Left lobe of liver (tissue), 2 donors: ENCODE measurements at places on chromosomes 5 and 9.

DNA sequence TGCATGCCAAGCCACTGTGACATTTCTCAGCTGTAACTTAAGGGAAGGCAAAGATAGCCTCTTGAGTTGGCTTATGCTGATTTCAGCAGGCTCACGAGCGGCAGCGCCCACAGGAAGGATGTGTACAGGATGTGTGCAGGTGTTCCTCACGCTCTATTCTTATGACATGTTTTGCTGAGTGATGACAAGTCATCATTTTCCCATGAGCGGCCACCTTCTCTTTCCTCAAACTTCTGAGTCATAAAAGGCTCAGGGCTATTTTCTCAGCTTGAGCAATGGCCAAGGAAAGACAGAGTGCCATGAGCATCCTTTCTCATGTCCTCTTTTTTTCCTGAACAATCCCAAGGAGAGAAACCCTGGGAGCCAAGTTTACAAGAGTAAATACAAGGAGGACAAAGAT, 365.9 kb downstream of the PLK2 start:
- DNase-seq: no peak

DNA sequence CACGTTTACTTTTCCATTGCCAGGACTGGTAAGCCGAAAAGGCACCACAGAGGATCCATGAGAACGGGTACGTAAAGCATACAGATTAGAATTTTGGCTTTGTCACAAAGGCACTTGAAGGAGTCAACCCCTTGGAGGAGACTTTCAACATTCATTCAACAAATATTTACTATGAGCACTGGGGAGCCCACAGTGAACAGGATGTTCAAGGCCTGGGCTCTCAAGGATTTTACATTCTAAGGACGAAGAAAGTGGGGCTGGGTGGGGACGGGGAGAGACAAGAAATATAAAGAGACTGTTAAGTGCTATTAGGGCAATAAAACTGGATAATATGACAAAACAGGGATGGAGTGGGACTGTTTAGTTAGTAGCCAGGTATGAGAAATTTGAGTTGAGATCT, 66.0 kb downstream of the KLF4 start:
- no peak for DNase-seq

DNA sequence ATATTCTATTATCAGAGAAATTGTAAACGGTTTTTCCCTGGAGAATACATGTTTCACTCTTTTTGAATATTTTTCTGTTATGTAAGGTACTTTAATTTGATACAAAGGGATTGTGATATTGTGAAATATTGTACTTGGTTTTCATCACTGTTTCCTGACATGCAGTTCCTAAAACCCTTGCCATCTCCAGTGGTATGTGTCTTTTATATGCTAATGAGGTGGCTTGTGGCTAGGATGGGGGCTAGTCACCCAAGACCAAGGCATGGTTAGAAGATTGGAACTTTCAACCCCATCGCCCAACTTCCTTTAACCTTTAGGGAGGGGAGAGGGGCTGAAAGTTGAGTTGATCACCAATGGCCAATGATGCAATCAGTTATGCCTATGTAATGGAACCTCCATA, 160.6 kb downstream of the TAF11L14 start:
- no peak for DNase-seq

DNA sequence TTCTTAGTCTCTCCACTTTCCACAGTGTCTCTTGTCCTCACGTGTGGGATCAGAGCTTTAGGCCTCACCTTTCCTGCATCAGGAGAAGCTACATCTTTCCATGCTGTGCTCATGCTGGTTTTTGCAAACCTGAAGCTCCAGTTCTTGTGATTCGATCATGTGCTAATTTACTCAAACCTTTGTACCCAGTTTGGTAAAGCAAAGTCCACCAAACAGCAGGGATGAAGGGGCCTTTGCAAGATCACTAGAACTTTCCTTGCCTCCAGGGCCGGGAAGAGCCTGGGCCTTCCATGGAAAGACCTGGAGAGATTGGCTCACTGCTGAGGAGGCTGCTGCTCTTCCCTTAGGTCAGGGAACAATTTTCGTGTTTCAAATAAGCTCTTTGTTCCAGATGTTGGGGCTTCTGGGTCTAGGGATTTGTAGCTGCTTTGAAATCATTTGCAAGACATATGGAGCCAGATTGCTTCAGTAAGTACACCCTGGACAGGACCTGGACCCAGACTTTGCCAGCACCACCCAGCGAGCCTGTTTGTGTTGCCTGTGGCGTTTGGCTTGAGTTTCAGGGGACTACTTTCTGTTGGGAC, 18.7 kb upstream of the SPATA31E1 start:
- DNase-seq: peak; percentile 27

DNA sequence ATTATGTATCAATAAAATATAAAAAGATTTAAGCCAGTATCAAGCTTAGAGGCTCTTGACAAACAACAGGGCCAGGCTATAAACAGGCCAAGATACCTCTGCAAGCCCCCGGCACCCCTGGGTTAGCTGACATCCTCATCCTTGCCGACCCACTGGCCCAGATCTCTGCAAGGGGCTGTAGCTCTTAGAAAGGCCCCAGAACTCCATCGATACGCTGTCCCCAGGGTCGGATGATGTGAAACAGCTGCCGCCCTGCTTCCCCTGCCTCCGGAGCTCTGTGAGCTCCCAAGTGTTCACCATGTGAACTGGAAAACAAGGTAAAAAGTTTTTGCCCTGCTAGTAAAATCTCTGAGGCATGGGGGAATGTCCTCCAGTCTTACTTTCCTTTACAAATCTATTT, 20.1 kb downstream of the SH3PXD2B start:
- DNase-seq: no peak

DNA sequence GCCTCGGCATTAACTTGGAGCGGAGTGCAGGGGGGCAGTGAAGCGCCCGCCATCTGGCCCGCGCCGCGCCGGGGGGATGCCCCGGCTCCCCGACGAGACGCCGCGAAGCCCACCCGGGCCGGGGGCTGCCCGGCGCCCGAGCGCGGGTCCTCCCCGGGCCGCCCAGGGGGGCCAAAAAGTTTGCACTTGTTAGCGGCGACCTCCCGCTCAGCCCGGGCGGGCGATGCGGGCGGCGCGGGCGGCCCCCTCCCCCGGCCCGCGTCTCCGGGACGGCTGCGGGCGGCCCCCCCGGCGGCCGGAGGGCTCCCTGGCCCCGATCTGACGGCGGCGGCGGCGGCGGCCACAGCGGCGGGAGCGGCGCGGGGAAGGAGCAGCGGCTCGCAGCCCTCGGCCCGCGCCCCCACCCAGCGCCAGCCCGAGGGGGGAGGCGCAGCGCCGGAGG, at the start of gene NTNG2:
Gene NTNG2, plus strand, starts transcription at position 316 of the 442 bp plus-strand sequence. CDS start 4,774 bp downstream, outside the sequence.
- no peak for DNase-seq

DNA sequence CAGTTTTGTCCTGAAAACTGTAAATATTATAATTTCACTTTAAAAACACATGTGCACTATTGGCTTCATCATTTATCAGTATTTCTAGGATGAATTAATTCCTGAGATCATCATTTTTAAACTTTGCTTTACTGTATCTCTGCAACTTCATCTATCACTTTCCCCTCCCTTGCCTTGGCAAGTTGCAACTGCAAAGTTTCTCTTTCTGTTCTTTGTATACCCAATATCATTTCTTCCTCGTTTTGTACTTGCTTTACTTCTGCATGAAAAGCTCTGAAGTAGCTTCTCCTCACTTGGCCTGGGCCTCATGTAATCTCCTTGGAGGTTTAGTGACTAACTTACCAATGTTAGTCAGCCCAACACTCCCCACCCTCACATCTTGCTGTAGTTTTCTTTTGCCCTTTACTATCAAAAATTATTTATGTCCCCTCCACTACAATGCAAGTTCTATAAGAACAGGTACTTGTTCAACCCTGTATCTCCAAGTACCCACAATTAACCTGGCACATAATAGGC, 12.8 kb downstream of the C5orf63 start:
- DNase-seq: no peak

- DNase-seq: no peak
These were observed 117.4 kb downstream of the RGS3 start for GRCh38 chr9:113580954-113581311.

- DNase-seq: no peak
These were observed 145.9 kb downstream of the CARTPT start for GRCh38 chr5:71864730-71865601.

- DNase-seq: no peak
These were observed 167.7 kb upstream of the PPP2R2B start for GRCh38 chr5:147046281-147046680.

- DNase-seq: no peak
These were observed 886.9 kb upstream of the DMAC1 start for GRCh38 chr9:8686516-8686915.

DNA sequence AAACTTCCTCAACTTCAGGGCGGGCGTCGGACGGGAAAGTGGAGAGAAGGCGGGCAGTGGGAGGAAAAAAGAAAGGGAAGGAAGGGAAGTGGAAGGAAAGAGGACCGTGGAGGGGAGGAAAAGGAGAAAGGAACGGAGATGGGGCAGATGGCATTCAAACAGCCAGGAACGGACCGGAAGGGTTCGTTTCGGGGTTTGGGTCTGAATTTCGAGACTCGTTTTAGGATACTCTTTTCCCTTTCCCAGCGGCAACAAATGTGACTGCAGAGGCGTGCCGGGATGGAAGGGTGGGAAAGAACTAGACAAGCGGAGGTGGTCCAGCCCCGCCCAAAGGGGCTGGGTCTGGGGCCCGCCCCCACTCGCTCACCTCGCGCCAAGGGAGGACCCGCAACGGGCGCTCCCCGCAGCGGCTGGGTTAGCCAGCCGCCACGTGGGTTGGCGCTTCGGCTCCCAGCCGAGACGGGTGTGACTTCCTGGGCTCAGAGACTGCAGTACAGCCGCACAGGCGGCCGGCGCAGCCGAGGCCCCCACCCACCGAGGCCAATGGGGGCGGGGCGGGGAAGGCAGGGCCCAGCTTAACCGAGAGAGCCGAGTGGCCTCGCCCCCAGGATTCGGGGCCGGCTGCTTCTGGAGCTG, 2.7 kb downstream of the VCAN start:
- DNase-seq: peak; percentile 53

GRCh38 chr5:112757468-112758208, 20.0 kb downstream of the APC start:
- DNase-seq: no peak

- peak; percentile 22 for DNase-seq
These were observed 153.8 kb downstream of the COL23A1 start for GRCh38 chr5:178436326-178436940.

- no peak for DNase-seq
These were observed 31.1 kb downstream of the MEGF9 start for GRCh38 chr9:120683150-120683549.

GRCh38 chr5:160269017-160269416, 39.7 kb downstream of the FABP6 start:
- peak; percentile 77 for DNase-seq

DNA sequence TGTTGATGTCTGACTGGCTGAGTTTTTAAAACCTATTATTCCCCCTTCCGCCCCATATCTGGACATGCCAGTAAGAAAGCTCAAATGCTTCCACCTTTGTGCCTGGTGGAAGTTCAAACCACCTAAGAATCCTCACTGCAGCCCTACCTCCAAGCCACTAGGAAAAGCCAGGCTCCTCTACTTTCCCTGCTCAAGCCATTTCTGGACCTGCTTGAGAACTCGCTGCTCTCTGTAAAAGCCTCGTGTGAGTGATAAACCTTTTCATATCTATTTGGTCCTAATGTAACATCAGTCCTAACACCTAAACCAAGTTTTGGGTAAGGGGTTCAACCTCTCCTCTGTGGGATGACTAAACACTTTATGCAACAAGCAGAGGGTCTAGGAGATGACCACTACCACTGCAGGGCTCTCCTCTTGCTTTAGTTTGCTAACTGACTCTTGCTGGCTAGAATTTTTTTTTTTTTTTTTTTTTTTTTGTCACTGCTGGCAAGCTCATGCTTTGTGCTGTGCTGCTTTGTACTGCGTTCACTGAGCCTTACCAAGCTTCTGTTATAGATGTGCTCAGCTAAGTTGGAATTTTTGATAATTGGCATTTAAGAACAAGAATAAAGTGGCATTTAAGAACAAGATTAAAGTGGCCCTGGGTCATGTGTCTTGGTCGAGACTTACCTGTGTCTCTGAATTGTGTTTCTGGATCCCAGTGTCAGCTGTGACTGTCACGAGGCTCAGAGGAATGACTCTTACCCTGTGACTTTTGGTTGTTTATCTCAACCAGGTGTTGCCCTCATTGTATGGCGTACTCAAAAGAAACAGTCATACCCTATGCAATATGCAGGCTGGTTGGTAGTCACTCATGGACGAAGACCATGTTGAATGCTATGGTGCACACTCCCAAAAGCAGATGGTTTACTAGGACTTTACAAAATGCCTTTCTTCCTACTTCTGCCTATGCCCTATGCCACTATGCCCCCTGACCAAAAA, 19.5 kb downstream of the TRIM32 start:
- DNase-seq: no peak

GRCh38 chr9:92480291-92480771, 2.0 kb downstream of the ASPN start:
- DNase-seq: no peak

DNA sequence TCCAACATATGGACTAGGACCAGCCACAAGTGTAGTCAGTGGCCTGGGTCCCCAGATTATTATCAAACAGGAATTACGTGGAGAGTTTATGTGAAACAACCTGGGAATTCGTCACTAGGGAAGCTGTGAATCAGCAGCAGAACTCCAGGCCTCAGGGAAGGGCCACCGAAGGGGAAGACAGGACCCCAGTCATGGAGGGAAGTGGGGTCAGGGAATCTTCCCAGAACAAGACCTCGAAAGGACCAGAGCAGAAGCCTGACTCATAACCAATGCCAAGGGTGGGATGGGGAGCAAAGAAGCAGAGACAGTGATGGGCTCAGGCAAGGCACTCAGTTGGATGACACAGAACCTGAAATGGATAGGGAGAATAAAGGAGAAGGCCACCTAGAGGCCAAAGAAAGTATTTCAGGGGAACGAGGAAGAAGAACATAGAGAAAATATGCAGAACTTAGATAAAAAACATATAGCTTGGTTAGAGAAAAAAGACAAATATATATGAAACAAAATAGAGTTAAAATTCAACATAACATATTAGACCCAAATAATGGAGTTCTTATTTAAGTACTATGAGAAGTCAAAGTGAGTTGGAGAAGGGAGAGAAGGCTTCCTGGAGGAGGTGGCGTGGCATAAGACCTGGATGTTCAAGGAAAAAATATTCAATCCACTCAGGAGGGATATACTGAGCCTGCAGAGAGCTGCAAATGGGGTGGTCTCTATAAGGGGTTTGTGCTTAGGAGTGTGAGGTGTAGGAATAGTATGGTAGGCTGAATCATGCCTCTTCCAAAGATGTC, 66.7 kb upstream of the CAST start:
- DNase-seq: no peak

DNA sequence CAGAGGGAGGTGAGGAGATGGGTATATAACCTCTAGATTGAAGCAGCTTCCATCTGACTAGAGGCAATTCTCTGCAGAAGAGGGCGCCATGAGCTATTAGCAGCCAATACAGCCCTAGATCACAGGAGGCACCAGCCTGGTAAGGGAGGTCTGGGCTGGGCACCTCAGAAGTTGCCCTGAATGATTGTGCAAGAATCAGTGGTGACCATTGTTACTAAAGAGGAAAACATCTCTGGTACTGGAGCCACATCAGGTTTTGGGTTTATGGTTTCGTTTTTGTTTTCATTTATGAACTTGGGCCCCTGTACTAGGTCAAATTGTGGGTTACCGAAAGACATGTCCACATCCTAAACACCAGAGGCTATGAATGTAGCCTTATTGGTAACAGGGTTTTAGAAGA, 342.0 kb downstream of the MLLT3 start:
- no peak for DNase-seq
